ENCODE measurements at places on chromosomes 11 and 22.

DNA sequence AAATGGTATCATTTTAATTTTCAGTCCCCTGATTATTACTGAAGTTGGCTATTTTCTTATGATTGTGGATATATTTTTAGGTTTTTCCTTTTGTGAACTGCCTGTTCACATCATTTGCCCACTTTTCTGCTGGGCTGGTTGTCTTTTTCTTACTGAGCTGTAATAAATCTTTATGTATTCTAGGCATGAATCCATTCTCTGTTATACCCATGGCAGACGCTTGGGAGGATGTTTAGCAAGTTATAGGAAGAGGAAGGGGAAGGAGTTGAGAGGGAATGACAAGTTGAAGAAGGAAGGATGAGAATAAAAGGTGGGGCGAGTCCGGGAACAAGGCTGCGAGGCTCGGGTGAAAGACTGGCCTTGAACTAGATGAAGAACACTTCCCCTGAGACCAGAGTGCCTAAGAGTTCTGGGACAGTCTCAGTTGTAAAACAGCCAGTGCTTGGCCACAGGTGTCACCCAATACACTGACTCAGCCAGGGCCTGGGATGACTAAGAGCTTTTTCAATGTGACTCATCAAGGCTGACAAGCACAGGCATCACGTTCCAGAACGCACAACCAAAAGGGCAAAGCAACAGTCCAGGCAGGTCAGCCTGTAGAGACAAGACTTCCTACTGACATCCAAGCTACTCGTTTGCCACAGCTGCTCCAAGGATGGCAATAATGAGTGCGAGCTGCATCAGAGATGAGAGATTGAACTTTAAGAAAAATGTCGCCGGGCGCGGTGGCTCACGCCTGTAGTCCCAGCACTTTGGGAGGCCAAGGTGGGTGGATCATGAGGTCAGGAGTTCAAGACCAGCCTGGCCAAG is 35.2 kb downstream of the LRFN4 start:
- no peak for DNase-seq

GRCh38 chr11:93490996-93491618 is 52.1 kb downstream of the SMCO4 start:
- DNase-seq: no peak

DNA sequence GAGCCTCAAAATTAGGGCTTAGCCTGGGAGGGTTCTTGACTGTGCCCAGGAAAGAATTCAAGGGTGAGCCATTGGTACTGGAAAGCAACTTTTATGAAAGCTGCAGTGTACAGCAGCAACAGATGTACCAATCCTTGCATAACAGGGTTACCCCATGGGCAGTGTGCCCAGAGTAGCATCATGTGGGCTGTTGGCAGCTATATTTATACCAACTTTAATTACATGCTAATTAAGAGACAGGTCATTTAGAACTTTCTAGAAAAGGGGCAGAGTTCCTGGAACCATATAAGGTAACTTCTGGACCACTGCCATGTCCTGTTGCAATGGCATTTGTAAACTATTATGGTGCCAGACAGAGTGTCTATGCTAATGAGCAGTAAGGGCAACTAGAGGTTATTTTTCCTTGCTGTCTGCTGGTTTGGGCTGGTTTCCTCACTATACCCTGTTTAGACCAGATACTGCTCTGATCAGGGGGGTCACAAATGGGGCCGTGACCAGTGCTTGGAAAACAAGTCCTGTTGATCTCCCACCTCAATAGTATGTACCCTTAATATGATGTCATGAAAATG is 1120.5 kb upstream of the RAG2 start:
- DNase-seq: no peak

- no peak for DNase-seq
These were observed 439.2 kb downstream of the DLG2 start for GRCh38 chr11:85187992-85188391.

DNA sequence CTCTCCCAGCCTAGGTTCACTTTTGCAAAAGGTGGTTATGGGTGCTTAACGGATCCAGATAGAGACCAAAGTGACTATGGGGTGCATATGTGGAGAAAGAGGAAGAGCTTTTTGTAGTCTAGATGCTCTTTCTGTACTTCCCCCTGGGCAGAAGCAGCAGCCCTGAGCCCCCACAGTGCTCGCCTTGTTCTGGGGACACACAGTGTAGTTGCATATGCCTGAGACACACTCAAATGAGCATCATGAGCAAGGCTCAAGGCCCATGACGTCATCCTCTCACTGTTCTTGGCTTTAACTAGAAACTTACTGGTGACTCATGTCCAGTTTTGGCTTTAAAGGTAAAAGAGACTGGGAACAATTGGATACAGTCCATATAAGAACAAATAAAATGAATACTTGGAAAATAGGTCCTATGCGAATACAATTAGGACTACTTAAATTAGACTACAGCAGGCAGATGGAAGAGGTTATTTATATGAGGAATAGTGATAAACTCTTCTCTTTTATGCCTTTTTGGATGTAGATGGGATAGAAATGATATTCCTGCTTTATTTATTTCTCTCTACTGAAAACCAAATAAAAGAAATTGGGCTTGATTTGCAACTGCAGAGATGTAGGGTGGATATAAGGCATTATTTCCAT is 20.1 kb upstream of the PEX26 start:
- DNase-seq: no peak

DNA sequence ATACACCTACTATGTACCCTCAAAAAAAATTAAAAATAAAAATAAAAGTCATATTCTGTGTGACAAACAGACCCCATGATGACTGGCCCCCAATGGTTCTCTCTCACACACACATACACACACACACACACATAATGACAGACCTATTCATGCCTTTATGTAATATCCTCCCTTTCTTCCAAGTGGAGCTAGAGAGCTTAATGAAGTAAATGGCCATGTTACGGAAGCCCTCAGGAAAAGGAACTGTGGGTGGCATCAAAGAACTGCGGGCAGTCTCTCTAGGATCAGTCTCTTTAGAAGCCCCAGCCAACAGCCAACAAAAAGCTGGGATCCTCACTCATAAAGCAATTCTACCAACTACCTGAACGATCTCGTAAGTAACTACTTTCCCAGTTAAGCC is 125.5 kb downstream of the SIK3 start:
- no peak for DNase-seq

- no peak for DNase-seq
These were observed 118.5 kb upstream of the LDLRAD3 start for GRCh38 chr11:35825386-35825785.

GRCh38 chr11:33248416-33248971 is 8.7 kb upstream of the HIPK3 start:
- DNase-seq: no peak

DNA sequence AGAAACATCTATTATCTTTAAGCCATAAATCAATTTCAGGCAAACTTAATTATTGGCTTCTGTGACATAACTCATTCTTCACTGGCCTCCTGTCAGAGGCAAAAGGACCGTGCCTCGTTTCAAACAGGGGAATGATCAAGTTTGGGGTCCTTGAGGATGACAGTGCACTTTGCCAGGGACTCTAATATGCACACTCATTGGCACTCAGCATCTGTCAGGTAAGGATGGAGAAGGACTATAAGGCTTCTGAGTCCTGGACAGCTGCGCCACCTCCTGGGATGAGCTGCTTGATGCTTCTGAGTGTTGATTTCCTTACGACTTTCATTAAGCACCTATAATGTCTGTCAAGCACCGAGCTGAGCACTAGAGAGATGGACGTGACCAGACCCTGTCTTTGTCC is 20.2 kb downstream of the BPIFC start:
- no peak for DNase-seq

GRCh38 chr11:100340466-100341319 is 346.4 kb upstream of the ARHGAP42 start:
- no peak for DNase-seq

DNA sequence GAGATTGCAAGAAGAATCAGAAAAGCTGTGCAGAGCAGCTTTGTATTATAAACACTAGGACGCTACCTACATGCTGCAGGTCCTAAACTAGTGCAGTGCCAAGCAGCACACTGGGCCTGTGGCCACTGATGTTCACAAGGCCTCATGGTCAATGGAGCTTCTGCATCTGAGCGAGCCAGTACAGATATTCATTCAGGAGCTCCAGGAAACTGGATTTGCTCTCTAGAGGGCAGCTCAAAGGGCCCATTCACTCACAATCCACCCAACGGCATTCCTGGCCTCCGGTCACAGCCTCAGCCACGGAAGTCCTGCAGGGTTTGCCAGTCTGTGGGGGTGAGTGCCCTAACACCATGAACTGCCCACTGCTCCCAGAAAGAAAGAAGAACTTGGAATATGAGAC is 5.8 kb upstream of the TBC1D10A start:
- no peak for DNase-seq

DNA sequence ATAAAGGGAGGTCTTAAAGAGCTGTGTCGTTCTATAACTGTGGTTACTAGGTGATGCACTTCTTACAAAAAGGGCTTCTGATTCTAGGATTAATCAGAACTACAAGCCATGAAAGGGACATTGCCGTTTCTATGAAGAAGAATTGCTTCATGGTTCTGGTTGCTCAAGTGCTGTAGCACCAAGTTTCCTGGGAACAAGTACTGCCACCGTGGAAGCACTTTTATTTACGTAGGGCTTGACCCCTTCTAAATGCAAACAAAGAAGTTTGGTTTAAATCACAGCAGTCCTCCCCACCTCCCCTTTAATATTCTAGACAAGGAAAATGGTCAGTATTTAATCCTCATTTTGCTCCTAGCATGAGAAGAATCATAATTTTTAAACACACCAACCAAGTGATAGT is 9.8 kb downstream of the YAP1 start:
- DNase-seq: no peak

DNA sequence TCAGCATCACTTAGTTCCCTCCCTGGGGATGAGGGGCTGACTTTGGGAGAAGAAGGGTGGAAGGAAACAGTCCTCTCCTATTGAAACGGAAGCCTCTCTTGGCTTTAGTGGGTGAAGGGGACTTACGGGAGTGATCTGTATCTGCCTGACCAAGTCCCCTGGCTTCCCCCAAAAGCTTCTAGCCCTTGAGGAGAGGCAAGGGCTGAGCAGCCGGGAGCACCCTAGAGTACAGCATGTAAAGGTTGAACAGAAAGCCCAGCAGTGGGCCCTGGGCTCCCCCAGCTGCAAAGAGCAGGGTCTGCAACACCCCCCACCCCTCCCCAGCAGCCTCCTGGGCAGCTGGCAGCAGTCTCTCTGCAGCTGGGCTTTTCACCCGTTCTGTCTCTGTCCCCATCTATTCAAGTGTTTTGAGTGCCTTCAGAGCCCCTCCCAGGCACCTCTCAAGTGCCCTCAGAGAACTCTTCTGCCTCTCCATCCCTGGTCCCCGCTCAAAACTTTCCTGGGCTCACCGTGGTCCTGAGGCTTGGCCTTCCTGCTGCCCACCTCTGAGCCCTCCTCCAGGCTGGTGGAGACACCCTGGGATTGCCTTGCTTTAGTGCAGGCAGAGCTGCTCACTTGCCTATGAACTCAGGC is 2.7 kb downstream of the CAPN5 start:
- no peak for DNase-seq

DNA sequence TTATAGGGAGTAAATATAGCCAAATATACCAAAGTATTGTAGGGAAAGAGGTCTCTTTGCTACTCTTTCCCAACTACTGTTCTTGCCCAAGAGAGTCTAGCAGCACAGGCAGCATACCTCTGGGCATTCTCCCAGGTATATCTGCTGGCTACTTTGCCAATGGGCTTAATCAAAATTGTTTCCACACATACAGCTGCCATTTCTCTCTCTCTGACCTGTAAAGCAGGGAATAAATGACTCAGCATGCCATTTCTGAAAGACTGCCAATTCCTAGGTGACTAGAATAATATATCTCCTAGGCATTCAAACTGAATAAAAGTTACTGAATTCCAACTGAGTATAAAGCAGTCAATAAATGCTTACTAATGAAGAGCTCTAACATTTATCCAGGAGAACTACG is 44.6 kb downstream of the RDX start:
- no peak for DNase-seq

GRCh38 chr11:60334005-60334620 is 7.1 kb downstream of the MS4A6E start:
- DNase-seq: peak; percentile 12

DNA sequence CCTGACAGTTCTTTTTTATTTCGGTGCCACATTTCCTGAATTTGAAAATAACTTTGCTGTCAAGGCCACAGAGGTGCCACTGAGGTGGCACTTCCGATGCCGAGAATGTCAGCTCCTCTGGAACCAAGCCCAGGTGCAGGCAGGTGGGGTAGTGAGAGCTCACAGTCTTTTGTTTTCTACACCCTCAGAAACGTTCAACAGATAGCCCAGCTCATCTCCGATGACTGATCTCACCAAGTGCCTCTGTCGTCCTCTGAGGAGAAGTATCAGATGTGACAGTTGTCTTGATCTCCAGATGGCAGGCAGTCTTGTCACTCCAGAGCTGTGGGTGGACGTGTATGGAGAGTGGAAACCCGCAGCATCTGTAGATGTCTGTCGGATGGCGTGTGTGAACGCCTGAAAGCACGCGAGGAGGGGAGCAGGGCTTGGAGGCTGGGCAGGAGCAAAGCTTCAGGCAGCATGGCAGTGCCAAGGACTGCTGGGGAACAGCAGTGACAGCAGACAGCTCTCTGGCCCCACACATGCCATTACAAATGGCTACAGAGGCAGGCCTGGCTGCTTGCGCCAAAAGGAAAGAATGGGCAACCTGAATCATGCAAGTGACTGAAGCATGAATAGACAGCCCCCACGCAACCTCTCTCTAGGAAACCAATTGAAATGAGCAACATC is 877.0 kb downstream of the OPCML start:
- no peak for DNase-seq

- no peak for DNase-seq
These were observed 13.4 kb downstream of the LGR4 start for GRCh38 chr11:27459191-27459590.

DNA sequence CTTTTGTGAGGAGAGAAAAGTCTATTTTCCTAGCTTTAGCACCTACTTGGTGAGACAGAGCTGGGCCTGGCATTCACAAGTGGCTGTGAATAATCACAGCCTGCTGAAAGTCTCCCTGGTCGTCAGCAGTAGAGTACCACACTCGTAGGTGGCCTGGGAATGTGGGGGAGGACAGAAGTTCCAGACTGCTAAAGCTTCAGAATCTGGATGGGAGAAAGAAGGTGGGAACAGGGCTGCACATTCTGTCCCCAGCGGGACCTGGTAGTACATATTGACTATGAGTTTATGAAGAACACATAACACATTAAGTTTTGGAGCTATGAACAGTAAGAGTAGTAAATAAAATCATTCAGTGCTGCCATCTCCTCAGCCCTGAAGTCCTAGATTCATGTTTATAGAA is 19.0 kb upstream of the LIMK2 start:
- DNase-seq: no peak

DNA sequence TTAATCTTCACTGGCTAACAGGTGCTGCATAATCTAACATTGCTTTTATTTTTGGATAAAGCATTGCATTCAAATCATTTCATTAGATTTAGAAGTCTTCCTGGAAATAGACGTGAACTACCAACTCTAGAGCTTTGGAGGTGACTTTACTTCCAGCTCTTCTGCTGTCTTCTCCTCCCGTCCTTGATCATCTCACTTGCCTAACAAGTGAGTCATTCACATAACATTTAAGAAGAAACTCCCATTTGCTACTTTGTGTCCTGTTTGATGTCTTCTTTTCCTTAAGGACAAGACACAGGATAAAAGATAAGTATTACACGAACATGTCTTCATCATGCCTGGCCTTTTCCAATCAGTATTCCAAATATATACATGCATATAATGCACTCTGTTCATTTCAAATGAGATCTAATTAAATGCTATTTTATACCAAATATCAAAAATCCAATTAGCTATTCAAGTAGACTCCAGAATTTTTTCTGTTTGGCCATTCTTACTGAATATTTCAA is 88.3 kb downstream of the BDNF start:
- no peak for DNase-seq
